Bronchial epithelial cell (primary cell): ENCODE measurements at places on chromosomes 12 and 14.
A peak's percentile ranks its signal among the peaks of the same experiment; 100 is the strongest.

DNA sequence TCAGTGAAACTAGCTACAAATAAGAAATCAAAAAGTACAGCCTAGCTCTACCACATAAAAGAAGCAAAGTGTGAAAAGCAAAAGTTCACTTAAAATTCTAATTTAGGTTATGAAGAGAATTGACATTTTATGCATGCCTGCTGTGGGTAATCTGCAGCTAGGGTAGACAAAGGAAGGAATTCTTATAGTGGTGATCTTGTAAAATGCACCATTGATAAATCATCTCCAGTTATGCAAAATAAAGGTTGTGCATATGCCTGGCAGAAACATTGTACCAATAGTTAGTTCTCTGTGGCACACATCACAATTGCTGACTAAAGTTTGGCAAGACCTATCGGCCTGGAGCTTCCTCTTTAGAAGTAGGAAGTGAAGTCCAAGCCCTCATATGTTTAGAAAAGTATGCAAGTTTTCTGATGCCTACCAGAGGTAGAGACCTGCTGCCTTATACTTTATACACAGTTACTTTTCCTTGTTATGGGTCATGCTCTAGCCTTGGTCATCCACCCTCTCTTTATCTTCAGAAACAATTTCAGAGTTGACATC lies 78.3 kb downstream of the TSHR start:
- no peak for DNase-seq

GRCh38 chr14:71328183-71328582 lies 420.9 kb downstream of the PCNX1 start:
- DNase-seq, result no peak

DNA sequence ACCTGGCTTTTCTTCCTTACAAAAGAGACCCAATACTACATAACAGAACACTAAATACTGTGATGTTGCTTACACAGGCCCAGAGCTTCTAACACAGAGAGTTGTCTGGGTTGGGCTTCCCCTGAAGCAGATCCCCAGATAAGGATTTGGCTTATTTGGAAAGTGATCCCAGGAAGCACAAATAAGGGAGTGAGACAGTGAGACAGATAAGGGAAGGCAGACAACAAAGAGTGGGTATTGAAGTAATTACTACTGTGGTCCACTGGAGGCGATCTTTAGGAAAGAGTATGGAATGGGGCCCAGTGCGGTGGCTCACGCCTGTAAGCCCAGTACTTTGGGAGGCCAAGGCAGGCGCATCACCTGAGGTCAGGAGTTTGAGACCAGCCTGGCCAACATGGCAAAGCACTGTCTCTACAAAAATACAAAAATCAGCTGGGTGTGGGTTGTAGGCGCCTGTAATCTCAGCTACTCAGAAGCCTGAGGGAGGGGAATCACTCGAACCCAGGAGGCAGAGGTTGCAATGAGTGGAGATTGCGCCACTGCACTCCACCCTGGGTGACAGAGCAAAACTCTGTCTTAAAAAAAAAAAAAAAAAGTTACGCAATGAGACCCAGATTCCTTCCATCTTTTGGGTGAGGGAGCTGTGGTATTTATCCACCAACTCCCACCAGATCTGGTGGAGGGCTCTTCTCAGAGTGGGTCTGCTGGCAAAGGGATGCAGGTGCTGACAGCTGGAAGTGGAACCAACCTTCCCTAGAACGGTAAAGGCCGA lies 10.2 kb upstream of the C12orf43 start:
- DNase-seq, result no peak

- peak; percentile 65 for DNase-seq
Observed at GRCh38 chr12:55172686-55173085, 46.5 kb downstream of the OR9K2 start.

- DNase-seq, result no peak
Observed at GRCh38 chr14:105487449-105487985, 831 bp downstream of the CRIP1 start.

DNA sequence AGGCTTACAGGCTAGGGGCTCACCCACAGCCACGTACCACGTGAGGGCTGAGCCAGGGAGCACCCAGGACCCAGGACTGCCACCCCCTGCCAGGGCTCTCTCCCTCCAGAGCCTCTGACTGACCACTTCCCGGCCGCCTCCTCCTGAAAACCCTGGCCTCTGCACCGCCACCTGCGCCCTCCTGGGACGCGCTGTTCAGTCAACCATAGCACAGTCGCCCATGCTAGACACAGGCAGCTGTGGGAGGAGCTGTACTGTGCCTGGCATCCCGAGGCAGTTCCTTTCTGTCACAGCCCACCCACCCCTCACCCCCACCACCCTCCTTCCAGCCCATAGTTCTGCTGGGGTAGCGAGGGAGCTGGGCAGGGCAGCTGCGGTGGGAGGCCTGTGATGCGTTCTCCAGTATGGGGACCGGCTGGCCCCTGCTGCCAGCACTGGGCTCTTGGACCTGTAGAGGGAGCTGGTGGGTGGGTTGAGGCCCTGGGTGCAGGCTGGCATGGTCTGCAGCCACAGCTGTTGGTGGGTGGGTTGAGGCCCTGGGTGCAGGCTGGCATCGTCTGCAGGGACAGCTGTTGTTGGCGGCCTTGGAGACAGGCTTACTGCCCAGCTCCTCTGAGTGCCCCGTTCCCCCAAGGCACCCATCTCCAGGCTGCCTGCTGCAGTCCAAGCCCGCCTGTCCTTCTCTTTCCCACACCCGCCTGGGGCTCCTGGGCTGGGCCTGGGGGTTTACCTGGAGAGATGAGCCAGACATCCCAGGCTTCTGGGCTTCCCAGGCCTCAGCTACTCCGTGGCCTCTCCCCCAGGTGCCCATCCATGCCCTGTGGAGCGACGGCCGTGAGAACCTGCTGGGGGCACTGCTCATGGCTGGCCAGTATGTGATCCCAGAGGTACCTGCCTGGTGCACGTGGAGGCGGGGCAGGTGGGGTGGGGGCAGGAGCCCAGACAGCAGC lies 11.5 kb downstream of the ASPG start:
- no peak for DNase-seq

DNA sequence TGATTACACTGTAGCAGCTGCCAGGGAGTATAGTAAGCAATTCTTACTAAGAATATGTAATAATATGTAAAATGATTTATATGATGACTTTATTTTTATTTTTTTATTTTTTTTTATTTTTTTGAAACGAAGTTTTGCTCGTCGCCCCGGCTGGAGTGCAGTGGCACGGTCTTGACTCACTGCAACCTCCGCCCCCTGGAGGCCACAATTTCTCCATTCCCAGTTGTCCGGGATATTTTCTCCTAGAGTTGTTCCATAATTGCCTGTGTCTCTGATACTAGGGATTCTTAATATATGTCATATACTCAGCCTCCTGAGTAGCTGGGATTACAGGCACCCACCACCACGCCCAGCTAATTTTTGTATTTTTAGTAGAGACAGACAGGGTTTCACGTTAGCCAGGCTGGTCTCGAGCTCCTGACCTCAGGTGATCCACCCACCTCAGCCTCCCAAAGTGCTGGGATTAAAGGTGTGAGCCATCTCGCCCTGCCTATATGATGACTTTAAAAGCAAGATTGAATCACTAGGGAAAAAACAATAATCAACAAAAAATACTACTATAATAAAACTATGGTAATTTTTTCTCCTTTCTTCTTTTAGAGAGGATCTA lies 12.2 kb upstream of the ITPR2 start:
- DNase-seq, result no peak

- DNase-seq, result no peak
Observed at GRCh38 chr12:40992158-40992557, 196.0 kb upstream of the PDZRN4 start.

- DNase-seq, result no peak
Observed at GRCh38 chr12:49689785-49690184, 17.4 kb downstream of the FMNL3 start.

GRCh38 chr14:67477926-67478799 lies 10.4 kb downstream of the TMEM229B start:
- peak; percentile 67 for DNase-seq

DNA sequence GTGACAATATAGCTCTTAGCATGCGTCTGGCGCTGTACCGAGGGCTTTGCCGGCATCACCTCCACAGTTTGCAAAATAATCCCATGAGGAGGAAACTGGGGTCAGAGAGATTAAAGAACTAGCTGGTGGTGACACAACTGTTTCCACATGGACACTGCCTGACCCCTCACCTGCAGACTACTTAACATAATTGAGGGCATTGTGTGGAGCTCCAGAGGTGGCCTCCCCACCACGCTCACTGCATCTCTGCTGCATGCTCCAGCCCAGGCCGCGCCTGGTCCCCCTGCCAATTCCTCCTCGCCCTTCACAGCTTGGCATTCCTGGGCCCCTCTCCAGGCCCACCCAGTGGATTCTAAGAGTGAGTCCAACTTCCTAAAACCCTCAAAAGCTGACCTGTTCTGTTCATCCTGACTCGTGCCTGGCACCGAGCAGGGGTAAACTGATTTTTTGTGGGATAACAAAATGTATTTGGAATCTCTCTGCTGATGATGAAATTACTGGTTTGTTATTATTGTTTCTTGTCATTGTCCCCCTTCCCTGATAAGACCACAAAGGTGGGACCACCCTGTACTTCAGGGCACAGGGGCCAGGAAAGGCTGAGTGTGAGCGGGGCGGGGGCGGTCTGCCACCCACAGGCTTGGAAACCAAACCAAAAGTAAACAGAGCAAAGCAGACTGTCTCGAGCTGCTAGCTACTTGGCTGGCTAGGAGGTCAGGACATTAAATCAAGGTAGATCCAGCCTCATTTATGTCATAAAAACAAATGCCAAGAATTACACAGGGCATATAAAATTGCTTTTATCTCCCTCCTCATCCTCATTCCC lies 40.6 kb downstream of the CHGA start:
- no peak for DNase-seq

GRCh38 chr14:62696331-62696924 lies 348.8 kb downstream of the KCNH5 start:
- no peak for DNase-seq

DNA sequence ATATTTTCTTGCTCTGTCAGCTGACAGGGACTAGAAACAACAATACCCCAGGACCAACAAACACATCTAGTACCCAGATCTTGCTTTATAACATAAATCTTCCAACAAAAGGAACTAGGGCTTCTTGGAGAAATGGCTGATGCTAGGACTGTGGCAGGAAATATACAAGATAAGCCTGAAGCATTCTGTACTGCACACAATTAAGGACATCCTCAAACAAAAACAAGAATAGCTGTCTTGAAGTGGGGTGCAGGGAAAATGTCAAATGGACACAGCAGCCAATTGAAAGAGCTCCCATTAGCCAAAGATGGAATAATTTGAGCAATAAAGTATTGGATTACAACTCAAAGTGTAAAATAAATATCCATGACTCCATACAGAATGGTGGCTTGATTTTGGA lies 50.0 kb downstream of the LGMN start:
- DNase-seq, result no peak

GRCh38 chr14:51386411-51386810 lies 146.4 kb downstream of the TMX1 start:
- DNase-seq, result no peak

- DNase-seq, result peak; percentile 27
Observed at GRCh38 chr14:49769171-49769570, 1.2 kb downstream of the KLHDC2 start.

GRCh38 chr12:44889926-44890325 lies 13.8 kb upstream of the NELL2 start:
- no peak for DNase-seq

- peak; percentile 88 for DNase-seq
Observed at GRCh38 chr12:28941248-28941647, 207.8 kb upstream of the FAR2 start.

DNA sequence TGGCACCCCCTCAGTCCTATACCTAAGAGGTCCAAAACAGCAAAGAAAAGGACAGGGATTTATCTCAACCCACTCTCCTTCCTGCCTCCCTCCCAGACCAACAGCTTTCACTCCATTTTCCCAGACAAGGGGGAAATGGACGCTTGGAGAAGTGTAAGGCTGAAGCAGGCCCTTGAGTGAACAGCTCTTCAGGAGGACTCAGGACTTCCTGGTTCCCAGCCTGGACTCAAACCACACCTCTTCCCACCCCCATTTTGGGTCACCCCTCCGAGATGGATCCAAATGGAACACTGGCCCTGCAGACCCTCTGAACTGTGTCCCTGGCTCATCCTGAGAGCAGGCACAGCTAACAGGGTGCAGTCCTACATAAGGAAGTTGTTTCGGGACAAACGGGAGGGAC lies 2.7 kb downstream of the KMT2D start:
- peak; percentile 16 for DNase-seq

DNA sequence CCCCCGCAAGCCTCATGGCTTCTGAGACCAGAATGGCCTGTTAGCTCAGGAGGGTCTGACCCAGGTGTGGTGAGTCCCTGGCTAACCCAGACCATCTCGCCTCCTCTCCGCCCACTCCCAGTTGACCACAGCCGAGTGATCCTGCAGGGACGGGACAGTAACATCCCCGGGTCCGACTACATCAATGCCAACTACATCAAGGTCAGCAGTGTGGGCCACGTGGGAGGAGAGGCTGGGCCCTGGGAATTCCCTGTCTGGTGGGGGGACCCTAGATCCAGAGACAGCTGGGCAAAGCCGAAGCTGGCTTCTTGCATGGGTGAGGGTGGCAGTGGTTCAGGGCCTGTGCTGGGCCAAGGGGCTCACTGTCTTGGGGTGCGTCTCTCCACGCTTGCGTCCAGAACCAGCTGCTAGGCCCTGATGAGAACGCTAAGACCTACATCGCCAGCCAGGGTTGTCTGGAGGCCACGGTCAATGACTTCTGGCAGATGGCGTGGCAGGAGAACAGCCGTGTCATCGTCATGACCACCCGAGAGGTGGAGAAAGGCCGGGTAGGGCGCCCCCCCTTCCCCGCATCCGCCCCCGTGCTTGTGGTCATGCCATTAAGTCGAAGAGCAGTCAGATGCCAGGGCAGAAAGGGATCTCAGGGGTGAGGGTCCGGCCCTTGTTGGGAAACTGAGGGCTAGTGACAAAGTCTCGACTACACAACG lies 5.0 kb downstream of the PTPN6 start:
- no peak for DNase-seq

DNA sequence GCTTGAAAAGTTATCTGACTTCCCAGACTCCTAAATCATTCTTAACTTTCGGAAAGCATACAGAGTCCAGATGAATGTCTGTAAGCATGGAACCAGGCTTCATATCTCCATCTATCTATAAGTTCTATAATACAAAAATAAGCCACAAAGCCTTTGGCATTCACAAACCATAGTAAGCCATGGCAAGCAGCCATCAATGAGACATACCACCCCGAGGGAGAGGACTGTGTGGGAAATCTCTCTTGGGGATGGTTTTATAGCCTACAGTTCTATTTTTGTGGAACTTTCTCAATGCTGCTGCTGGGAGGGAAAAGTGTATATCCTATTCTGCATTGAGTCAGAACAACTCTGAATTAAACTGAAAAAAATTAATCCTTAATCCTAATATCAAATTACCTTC lies 20.4 kb downstream of the EGLN3 start:
- DNase-seq, result no peak

GRCh38 chr12:112096667-112097066 lies 11.9 kb downstream of the NAA25 start:
- peak; percentile 98 for DNase-seq

DNA sequence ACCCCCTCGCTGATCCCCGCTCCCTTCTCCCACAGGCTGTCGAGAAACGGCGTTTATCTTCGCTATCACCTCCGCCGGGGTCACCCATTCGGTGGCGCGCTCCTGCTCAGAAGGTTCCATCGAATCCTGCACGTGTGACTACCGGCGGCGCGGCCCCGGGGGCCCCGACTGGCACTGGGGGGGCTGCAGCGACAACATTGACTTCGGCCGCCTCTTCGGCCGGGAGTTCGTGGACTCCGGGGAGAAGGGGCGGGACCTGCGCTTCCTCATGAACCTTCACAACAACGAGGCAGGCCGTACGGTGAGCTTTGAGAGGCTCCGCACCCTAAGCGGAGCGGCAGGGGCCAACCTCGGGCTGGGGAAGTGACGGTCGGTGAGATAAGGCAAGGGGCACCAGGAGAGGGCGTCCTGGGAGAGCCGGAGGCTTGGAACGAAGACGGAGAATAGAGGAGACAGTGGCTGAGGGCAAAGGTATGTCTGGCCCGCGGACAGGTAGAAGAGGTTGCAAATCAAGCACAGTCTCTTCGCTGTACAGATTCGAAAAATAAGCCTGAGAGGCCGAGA lies 2.3 kb downstream of the WNT1 start:
- DNase-seq, result no peak
